ENCODE measurements at places on chromosomes 4 and X.

GRCh38 chr4:26418107-26418506, 72.2 kb downstream of the CCKAR start:
- no peak for DNase-seq

- peak; percentile 33 for DNase-seq
Measured at GRCh38 chrX:16239211-16239610, 71.9 kb downstream of the MAGEB17 start.

DNA sequence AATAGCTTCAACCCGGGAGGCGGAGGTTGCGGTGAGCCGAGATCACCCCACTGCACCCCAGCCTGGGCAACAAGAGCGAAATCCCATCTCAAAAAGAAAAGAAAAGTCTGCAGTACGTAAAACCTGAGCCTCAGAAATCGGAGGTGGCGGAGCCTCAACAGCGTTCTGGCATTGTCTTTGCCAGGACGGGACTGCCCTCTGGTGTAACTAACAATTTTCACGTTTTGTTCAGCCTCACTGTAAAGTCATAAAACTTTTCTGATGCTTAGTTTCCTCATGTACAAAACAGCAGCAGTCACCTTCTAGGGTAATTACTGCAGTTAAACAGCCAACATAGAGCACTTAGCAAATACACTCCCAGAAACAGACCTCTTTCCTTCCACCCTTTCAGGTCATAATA, 121.7 kb downstream of the RBM47 start:
- no peak for DNase-seq

GRCh38 chr4:76688619-76689144, 209.3 kb downstream of the SOWAHB start:
- DNase-seq: no peak

Measured in smooth muscle cell of the brain vasculature (primary cell).